ENCODE measurements at places on chromosomes 13 and 19.

DNA sequence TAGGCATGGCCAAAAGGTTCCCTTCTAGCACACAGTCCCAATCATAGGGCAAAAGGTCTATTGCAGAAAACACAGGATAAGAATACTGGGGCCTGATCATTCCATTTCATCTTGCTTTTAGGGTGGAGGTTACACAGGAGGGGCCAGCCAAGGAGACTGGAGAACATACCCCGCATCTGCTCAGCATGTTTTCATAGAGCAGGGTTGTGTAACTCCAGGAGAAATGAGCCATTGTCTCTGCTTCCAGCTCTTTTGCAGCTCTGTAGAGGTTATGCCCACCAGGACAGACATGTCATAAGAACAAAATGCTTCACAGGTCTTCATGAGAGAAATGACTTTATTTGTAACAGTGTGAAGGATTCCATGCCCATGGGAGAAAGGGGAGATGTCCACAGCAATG lies 742.8 kb downstream of the DACH1 start:
- no peak for DNase-seq

- no peak for DNase-seq
These were observed 2.6 kb upstream of the MCEMP1 start for GRCh38 chr19:7674010-7675005.

GRCh38 chr13:98556968-98557631 lies 19.8 kb downstream of the STK24 start:
- no peak for DNase-seq

DNA sequence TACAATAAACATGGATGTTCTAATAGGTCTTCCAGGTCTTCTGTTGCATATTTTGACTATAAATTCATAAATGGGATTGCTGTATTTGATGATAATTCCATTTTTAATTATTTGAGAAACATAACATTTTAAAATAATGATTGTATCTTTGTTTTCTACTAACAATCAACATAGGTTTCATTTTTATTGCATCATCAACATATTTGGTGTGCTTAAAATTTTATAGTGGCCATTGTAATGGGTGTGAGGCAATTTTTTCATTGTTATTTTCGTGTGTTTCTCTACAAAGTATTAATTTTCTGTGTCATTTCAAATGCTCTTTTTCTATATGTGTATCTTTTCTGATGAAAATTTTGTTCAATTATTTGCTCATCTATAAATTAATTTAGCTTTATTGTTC lies 13.2 kb downstream of the ZNF493 start:
- no peak for DNase-seq

DNA sequence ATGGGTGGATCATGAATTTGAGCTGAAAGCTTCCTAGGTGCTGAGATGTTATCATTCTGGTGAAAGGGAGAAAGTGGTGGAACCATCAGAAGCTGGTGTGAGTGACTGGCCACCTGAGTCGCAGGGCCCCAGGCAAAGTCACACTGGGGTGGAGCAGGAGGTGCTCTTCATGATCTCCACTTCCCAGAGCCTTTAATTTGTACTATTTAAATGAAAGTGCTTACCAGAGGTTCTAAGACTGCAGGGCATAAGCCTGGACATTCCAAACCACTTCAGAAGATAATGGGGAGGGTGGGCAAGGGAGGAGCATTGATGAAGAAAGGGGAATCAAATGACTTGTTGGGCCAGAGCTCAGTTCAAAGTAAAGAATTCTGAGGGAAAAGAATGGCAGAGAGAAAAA lies 156.1 kb downstream of the RGCC start:
- no peak for DNase-seq

DNA sequence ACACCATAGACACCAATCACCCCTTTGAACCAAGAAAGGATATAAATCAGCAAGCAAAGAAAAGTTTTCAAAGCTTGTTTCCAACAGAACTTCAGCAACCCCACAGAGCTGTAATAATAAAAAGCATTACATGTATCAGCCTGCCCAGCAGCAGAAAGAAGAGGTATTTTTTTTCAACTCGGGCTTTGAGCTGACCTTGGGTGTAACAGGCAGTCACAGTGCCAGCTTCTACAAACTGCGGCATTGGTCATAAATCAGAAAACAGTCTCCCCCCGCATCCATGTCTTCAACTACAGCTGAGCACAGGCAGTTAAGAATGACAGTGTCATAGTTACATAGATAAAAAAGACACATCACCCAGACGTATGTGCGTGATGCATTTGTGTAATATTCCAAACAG lies 671.0 kb upstream of the SLITRK1 start:
- no peak for DNase-seq

DNA sequence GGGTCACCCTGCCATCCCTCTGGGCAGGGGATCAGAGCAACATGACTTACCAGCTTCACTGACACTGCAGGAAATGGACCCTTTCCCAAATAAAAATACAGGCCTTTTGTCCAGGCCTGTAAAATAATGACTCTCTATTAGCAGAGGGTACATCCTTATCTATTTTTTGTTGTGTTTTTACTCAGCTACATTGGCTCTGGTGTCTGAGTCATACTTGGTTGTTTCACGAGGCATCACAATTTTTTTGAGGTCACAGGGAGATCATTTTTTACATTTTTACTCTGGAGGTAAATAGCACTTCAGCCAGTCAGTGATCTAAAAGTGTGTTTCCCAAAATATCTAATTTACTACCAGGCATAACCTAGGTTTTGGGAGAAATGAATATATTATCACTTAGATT lies 6.9 kb upstream of the HTR2A start:
- DNase-seq, result no peak

DNA sequence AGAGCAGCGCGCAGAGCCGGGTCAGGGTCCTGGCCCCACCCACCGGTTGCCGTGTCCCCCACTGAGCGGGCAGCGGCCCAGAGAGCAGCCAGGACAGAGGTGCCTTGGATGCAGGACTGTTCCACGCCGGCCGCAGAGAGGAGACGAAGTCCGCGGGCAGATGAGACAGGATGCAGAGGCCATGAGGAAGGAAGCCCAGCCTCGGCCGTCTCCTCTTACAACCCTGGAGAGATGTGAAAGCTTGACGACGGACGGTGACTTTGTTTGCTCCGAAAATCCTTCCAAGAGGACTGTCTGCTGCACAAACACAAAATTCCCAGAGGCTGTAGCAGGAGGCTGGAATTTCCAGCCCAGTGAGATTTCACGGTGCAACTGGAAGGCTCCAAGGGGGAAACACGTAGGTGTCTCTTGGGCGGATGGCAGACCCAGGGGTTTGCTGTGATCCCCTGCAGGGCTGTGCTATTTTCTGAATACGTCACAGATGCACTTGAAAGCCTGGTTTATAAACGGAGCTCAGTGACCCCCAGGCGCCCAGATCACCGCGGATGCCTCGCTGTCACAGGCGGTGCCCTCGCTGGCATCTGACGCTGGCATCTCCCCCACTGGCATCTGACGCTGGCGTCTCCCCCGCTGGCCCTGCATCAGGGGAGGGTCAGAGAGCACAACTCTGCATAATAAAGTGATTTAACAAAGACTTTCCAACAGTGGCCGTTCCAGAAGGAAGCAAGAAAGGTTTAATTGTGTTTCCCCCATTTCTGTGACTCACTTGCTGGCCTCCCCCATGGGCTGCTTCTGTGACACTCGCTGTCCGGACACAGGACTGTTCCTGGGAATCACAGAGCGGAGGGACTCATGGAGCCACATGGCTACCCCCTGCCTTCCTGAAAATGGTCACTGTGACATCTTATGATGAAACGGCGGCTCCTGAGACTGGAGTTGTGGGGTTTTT lies 62.0 kb upstream of the C13orf46 start:
- DNase-seq, result no peak

- no peak for DNase-seq
These were observed 1.8 kb upstream of the RUBCNL start for GRCh38 chr13:46388846-46389245.

DNA sequence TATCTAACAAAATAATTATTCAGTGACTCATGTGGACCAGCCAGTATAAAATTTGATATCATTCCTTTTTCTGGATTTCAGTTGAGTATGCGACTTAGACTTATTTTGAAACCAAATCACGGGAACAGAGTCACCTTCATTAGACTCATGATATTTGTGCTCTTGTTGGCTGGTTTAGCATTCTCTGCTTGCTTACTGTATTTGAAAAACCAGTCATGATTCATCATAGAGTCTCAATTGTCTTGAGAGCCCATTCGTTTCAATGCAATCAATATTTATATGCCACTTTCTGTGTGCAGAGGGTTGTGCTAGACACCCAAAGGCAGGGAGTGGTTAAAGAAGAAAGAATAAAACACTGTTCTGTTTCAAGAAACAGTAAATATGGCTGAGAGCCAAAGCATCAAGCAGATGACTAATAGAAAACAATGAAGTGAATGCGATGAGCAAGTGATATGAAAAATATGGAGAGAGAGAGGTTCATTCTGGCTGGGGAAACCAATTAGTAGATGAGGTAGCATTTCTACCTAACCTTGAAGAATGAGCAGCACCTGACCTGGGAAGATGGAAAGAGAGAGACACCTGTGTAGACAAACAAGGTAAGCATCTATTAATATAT lies 99.6 kb upstream of the MBNL2 start:
- no peak for DNase-seq

GRCh38 chr19:35216833-35217648 lies 11.5 kb downstream of the FAM187B start:
- DNase-seq, result no peak

DNA sequence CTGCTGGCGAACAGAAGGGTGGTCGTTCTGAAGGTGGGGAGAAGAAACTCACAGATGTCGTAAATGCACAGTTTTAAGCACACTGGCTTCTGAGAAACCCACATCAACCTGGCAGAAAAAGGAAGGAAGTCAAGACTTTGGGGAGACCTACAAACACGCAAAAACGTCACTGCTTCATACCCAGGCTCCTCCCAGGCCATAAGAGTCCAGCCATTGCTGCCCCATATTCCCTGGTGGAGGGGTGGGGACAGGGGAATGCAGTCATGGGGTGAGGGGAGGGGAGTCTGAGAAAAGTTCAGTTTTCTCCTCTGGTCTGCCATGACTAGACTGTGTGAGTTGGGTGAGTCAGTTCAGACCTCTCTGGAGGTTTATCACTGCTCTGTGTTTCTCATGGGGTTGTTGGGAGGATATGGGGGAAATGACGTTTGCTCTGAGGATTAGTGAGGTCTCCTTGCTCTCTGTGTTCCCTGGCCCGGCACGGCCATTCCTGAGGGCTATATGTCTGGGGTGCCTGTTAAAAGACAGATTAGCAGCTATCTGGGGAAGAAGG lies 139.0 kb downstream of the FLT1 start:
- no peak for DNase-seq

GRCh38 chr13:38582133-38582532 lies 104.7 kb upstream of the FREM2 start:
- no peak for DNase-seq

GRCh38 chr19:17909003-17909732 lies 23.6 kb upstream of the CCDC124 start:
- DNase-seq, result no peak

GRCh38 chr13:101453784-101454201 lies 1.3 kb downstream of the ITGBL1 start:
- no peak for DNase-seq

- no peak for DNase-seq
These were observed 4.4 kb upstream of the TBC1D4 start for GRCh38 chr13:75486146-75487062.

- no peak for DNase-seq
These were observed at the start of gene MATK for GRCh38 chr19:3785938-3786824. TSS of gene MATK (minus strand) at chr19:3786381. CDS start at chr19:3785135, 1,246 bp downstream.

- DNase-seq, result no peak
These were observed 581 bp downstream of the RCBTB1 start for GRCh38 chr13:49584771-49585182.

DNA sequence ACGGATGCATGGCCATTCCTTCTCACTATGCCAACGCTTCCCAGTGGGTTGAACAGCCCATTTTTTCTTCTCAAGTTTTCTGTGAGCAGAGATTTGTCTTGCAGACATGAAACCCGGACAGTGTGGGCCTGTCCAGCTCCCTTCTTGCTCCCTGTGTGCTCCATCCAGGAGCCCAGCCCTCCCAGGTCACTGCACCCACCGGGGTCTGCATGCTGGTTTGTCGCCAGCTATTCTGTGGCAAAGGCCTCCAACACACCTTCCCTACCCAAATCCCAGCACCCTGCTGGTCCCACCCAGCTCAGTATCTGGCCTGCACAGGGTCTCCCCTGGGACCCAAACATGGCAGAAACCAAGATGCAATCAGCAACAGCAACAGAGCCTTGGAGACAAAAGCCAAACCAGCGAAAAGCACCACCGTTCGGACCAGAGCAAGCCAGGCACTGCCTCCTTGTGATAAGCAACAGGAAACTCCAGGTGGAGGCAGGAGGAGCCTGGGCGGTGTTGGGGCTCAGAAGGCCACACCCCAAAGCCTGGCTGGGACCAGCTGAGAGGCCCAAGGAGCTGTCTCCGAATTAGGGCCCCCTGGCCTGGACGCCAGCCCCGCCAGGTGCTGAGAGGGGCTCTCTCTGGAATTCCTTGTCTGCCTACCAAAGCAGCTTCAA lies 12.2 kb upstream of the SPACA7 start:
- DNase-seq, result no peak

DNA sequence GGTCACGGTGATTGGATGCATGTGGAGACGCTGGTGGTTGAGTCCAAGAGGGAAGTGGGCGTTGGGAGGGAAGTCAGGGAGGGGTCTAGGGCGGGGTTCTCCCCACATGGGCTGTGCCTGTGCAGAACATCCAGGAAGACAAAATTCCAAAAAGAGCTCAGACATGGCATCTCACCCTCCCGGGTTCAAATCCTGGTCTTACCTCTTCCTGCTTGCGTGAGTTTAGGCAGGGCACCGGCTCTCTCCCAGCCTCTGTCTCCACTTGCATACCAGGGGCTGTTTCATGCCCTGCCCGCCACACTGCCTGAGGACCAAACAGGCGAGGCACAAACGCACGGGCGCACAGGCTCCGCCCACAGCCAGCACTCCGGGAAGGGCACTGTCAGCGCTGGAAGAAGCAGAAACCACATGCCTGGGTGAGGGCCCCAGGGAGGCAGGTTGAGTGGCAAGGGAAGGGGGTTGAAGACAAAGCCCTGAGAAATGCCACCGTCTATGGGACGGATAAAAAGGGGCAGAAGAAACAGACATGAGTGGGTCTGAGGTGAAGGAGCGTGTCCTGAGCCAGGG lies 123.6 kb upstream of the SOX1 start:
- no peak for DNase-seq

- DNase-seq, result no peak
These were observed 93.9 kb downstream of the TSHZ3 start for GRCh38 chr19:31255174-31255799.

DNA sequence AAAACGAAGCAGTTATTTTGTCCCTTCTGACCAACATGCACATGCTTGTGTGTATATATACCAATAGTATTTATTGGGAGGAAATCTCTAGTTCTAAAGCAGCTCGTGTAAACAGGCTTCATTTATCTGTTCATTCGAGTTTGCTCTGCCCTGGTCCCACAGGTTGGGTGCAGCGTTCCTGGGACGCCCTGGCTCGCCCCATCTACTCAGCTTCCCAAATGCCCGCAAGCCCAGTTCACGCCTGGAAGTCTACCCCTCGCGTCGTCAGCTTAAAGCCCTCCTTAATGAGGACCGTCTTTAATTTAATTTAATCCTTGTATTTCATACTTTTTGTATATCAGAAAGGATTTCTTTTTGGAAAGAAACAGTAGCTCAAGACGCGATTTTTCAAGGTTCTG lies 604 bp downstream of the THSD1 start:
- DNase-seq, result no peak

- DNase-seq, result no peak
These were observed 27.3 kb upstream of the MPHOSPH8 start for GRCh38 chr13:19606152-19606551.

- DNase-seq, result no peak
These were observed 696 bp downstream of the ZNF460 start for GRCh38 chr19:57280962-57281400.

All from activated CD8-positive, alpha-beta memory T cell treated with anti-CD3 and anti-CD28 coated beads for 48 hours (primary cell).